ENCODE measurements at places on chromosomes 12 and 14.

DNA sequence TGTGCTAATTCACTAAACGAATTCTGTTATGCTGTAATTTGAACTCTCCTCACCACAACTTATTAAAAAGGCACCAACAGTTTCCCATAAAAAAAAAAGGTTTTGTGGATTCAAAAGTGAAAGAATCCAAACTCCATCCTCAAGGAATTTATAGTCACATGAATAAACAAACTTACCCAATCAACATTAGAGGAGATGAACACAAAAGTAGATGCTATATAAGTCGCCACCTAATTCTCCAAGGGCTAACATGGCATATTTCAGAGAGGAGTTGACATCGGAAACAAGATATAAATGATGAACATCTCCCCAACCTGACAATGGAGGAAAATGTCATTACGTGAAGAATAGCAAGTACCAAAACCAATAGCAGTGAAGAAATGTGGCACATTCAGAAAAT lies 265.5 kb upstream of the PRKD1 start:
- no peak for DNase-seq

DNA sequence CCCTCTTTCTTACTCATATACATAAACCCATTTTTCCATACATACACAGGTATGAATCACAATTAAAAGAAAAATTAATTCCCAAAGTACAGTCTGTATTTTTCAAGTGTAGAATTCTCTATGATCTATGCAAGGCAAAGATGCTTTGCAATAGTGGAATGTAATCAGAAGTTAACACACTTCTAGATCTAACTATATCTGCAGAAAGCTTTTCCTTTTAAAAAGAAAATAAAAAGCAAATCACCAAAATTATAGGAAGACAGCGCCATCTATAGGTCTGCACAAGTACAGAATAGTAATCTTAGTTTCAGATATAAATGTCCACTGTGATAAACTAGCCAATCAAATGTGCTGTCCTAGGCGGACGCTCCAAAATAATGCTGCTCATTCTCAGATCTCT lies 22.0 kb downstream of the SLC25A21 start:
- DNase-seq = no peak

DNA sequence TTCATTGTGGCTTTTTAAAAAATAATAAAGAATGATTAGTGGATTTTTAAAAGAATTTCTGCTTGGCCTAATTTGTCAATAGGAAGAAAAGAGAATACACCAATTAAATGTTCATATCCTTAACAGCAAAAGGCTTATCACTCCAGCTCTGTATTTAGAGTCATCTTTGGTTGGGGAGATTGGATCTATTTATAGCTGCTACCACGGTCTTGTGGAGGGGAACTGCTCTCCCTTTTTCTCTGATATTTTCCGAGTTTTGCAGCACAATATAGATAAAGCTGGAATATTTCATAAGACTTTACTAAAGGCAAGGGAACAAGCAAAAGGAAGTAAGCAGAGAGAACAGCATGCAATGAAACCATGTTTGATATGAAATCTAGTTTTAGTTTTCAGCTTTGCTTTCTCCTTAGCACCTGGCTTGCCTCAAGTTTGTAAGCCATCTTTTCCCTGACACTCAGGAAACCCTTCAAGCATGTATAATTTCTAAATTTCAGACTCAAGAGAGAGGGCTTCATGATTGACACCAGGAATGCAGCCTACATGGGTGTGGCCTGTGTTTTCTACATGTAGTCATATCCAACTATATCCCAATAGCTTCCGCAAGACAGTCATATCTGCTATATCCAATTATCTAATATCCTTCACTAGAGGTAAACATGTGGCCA lies 35.2 kb downstream of the BRMS1L start:
- DNase-seq = no peak

- DNase-seq = no peak
Observed at GRCh38 chr12:100356644-100357223, at the start of gene SLC17A8. Gene SLC17A8, plus strand, starts transcription at chr12:100357074. Its CDS starts 318 bp downstream, at chr12:100357392.

GRCh38 chr14:78022059-78022458 lies 148.1 kb upstream of the NRXN3 start:
- DNase-seq = no peak

- DNase-seq = no peak
Observed at GRCh38 chr14:26097852-26098251, 500.0 kb downstream of the NOVA1 start.

DNA sequence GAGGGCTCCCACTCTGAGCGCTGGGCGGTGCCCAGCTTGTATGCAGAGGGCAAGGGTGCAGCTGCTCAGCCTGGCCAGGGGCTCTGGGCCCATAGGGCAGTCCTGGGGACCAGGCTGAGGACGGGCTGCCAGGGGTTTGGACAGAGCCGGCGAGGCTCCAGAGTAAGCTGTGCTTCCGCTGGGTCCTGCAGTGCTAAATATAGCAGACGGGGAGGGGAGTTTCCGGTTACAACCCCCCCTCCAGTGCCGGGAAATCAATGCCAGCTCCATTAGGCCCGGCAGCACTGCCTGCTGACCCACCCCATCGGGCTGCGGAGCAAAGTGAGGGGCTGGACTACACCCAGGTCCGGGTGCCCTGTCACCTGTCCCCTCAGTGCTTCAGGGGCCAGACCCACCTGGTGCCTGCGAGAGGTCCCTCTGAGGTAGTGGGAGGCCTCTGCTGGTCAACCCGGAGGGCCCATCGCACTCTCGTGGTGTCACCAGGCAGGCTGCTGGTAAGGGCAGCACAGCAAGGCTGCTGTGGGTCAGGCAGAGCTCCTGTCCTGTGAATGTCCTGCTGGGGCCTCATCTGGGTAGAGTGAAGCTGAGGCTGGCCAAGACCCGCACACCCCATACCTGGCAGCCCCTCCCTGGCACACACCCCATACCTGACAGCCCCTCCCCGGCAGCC lies 2.6 kb upstream of the JAG2 start:
- no peak for DNase-seq

All from coronary artery (tissue), 2 donors.